Stimulated activated CD8-positive, alpha-beta memory T cell treated with anti-CD3 and anti-CD28 coated beads, Interleukin-4, amount 100 ng/mL, for 1 hour (primary cell): ENCODE measurements at places on chromosomes 11 and 22.

- DNase-seq, result no peak
Measured at GRCh38 chr11:29312812-29313211, 704.0 kb downstream of the KCNA4 start.

GRCh38 chr11:71331631-71332030 lies 79.3 kb upstream of the SHANK2 start:
- no peak for DNase-seq

- DNase-seq, result no peak
Measured at GRCh38 chr11:66820381-66820780, 22.9 kb upstream of the RCE1 start.

DNA sequence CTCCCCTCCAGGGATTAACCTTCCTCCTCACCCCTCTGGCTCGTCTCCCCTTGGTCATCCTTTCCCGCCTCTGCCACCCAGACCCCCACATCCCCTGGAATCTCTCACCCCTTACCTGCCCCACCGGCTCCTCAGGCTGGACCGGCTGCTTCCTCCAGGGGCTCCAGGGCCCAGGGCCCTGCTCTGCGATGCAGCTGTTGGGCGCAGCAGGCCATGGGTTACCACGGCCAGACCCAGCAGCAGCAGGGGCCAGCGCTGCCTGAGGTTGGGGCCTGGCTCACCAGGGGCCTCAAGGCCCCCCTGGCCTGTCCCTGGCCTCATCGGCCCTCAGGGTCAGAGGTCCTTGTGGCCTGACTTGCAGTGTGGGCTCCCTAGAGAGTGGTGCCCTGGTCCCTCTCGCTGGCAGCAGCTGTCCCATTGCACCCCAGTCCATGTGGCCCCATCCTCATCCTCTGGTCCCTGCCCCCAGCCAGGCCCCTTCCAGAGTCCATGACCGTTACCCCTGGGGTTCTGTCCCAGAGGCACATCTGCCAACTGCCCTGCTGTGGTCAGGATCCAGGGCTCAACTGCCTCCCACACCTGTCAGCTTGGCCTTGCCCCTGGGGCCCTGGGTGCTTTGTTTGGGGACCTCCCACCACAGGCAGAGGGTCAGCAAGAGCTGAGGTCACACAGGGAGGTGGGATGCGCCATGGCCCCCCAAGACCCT lies at the start of gene IGLL1:
Gene IGLL1, minus strand, starts transcription at position 421 of the 706 bp plus-strand sequence. Its CDS starts 100 bp downstream, at position 321.
- DNase-seq, result no peak

DNA sequence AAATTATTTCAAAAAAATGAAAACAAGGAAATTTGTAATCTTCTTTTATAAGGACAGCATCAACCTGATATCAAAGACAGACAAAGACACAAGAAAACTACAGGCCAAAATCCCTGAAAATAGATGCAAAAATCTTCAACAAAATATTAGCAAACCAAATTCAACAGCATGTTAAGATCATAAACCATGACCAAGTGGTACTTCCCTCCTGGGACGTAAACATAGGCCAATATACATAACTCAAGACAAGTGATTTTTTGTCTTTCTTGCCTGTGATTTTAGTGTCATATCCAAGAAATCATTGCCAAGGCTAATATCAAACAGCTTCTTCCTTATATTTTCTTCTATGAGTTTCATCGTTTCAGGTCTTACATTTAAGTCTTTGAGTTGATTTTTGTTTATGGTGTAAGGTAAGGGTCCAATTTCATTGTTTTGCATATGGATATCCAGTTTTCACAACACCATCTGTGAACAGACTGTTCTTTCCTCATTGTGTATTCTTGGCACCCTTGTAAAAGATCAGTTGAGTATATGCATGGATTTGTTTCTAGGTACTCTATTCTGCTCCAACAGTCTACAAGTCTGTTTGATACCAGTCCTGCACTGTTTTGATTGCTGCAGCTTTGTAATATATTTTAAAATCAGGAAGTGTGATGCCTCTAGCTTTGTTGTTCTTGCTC lies 50.0 kb downstream of the SBF2 start:
- DNase-seq, result no peak
